ENCODE measurements at places on chromosomes 7 and 10. TPM values are rescaled to one million over a fixed set of nuclear protein-coding genes. Genes with fewer than 3 reads are reported as not detected.

- no peak for DNase-seq
Observed at GRCh38 chr7:29864656-29865055, 58.3 kb downstream of the WIPF3 start.

DNA sequence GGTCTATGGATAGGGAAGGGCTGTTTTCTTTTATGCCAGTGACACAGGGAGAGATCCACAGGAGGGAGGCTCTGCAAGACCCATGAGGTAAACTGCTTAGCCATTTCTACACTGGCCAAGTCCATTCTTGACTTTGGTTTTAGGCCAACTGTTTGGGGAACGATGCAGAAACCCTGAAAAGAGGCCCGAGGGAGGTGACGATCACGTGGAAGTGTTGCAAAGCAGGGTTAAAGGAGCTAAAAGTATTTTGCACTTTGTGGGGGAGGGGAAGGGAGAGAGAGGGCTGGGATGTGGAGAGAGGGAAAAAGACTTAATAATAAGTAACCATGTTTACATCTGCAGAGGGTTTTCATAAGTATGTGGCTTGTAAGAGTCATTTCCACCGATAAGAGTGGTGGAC is 239.7 kb downstream of the EMX2 start:
- DNase-seq = no peak

DNA sequence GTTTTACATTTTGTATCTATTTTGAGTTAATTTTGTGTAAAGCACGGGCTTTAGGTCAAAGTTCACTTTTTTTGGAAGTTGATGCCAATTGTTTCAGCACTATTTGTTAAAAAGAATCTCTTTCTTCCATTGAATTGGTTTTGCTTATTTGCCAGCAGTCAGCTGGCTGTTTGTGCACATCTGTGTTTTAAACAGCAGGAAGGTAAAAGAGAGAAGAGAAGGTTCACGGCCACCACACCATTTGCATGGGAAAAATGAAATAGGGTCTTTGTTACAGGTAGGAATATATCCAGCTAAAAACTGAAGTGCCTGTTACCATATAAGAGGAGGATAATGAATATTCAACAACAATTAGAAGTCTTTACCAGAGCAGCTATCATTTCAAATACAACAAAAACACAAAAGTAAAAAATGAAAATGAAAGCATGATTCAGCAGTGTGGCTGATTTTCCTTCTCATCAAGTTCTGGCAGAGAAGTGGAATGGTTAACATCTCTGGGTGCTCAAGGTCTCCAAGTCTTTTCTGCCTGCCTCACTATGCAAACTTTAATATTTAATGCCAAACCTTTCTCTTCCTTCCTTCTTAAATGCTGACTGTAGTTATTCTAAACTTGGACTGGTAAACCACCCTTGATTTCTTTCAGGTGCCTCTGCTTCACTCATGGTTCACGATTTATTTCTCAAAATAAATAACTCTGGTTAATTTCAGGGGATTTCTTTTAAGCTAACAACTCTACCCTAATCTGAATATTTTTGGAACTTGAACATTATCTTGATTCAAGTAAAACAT is 841.5 kb downstream of the GRM8 start:
- no peak for DNase-seq

- DNase-seq = no peak
Observed at GRCh38 chr10:69262292-69262751, 16.0 kb upstream of the HK1 start.

The BEND7 gene
- polyA plus RNA-seq = 37.2 TPM
